NCI-H748 treated with DMSO at 0.1 percent for 48 hours (cell line): ENCODE measurements at places on chromosomes 3 and 15.

GRCh38 chr3:122992676-122993075 is 34.9 kb downstream of the SEMA5B start:
- DNase-seq = no peak

GRCh38 chr3:58271901-58272501 is 34.0 kb upstream of the RPP14 start:
- no peak for DNase-seq

DNA sequence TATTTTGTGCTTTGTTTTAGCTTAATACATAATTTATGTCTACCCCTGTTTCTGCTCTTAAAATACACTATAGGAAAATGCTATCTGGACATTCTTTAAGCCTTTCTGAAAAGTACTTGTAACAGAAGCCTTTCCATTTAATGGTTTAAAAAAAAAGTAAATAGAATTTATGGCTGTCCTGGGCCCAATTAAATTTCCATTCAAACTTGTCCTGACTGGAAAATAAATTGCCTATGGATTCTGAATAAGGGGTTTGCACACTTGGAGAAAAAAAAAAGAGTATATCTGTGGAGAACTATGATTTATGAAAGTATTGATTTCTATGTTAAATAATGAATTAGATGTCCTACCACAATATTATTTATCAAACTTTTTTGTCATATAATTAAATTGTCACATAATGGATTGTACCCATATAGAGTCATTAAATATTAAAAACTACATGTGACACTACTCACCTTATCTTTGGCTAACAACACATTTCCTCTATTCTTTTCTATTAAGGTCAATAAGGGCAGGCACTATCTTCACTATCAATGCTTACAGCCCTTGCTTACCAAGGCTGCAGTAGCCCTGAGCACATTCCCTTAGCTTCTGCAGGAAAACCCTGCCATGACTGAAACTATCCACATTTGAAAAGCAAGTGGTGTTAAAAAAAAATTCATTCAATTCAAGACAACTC is 396.1 kb upstream of the ROBO2 start:
- DNase-seq = no peak

DNA sequence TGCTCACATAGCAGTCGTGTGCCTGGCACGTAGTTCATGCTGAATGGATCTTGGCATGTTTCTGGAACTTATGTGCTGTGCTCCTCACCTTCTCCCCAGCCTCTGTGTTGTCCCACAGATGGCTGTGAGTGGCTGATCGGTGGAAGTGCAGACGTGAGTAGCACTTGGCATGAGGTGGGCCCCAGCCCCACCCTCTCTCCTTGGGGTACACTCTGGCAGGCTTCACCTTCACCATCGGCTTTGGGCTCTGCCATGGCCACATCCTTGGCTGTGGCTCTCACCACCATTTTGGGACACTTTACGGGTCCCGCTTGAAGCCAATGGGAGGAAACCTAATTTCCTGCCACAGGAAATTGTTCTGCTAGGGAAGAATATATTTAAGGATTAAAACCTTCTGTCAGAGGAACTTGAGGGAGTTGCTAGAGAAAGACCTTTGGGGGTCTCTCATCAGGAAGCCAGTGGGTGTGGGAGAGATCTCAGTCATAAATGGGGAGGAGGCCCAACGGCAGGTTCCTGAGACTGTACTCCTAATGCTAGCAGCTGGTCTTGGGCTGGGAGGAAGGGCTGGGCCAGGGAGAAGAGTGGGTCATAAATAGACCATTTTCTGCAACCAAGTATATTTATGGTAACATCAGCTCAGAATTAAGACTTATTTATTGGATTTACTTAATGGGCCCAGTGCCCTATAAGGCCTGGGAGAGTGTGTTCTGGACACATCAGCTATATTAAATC is 92.3 kb downstream of the SMAD3 start:
- DNase-seq = no peak

- no peak for DNase-seq
Measured at GRCh38 chr3:124064050-124064449, 72.1 kb upstream of the ROPN1 start.
